ENCODE measurements at places on chromosomes 3 and 15.

- DNase-seq: no peak
Observed at GRCh38 chr3:24433838-24434591, 60.6 kb downstream of the THRB start.

DNA sequence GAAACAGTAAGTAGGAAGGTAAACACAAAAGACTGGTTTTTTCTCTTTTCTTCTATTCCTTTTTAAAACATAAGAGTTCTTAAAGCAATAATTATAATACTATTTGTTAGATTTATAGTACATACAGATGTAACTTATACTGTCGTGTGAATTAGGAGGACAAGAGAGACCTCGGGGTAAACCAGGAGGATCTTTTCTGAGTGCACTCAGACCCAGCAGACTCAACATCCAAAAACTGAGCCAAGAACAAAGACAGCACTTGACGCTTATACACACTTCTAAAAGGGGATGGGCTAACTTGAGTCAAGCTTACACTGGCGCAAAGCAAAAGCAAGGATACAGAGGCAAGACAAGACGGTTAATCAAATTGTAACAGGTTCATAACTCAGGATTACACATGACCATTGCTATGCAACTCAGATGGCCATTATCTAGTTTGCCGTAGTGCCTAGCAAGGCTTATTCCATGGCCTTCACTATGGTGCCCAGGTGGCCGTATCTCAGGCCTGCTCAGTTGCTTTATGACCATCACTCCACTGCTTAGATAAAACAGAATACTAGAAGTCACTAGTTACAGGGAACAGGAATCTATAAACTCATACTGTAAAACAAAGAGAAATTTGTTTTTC lies 18.6 kb downstream of the MTHFS start:
- no peak for DNase-seq

DNA sequence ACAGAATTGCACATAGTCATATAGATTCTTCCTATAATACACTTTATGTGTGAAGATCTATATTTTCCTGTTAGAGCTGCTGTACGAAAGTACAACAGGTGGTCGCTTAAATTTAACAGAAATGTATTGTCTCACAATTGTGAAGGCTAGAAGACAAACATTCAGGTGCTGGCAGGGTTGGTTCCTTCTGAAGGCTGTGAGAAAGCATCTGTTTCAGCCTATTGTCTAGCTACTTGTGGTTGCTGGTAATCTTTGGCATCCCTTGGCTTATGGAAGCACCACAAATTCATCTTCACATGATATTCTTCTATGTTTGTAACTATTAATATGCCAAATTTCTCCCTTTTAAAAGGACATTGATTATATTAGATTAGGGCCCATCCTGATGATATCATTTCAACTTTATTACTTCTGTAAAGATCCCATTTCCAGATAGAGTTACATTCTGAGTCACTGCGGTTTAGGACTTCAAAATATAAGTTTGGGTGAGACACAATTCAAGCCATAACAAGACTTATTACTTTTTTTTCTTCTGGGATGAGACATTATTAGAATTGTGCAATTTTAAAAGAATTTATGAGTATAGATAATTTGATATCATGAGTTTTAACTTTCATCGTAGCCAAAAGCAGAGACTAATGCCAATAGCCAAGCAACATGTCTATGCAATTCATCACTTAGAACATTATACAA lies 248.1 kb upstream of the BCHE start:
- DNase-seq: no peak

- DNase-seq: no peak
Observed at GRCh38 chr15:43168192-43169107, 16.8 kb upstream of the CCNDBP1 start.

DNA sequence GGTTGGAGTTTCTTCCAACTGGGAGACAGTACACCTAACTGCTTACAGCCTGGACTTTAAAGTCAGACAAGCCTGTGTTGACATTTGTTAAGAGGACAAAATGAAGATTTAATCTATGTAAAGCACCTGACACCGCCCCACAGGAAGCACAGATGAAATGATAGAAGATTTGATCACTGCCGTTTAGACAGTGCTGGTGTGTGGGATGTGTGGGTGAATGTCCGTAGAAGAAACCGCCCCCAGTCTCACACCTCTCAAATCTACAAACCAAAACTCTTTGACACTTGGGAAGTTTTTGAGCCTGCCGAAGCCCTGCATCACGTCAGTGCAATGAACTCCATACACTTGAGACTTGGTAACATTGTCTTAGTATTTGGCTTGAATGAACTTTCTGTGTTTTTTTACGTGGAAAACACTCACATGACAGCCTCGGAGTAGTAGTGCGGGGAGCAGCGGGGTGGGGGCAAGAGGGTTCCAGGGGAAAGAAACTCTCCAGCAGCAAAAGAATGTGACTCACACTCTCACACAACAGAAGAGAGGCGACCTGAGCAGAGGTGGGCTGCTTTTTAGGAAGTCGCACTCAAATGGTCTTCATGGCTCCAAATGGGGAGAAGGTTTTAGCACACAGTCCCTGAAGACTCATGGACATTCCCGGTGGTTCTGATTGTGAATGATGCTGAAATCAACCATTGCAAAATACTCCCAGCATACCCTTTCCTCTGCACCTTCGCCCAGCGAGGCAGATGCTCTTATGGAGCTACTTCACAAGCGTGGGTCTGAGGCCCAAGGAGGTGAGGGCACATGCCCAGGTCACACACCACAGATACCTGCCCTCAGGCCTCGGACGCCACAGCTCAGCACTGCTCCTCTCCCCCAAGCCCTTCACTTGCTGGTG lies 79.2 kb downstream of the SRGAP3 start:
- no peak for DNase-seq

- DNase-seq: no peak
Observed at GRCh38 chr3:17035966-17036365, 151.2 kb downstream of the PLCL2 start.

DNA sequence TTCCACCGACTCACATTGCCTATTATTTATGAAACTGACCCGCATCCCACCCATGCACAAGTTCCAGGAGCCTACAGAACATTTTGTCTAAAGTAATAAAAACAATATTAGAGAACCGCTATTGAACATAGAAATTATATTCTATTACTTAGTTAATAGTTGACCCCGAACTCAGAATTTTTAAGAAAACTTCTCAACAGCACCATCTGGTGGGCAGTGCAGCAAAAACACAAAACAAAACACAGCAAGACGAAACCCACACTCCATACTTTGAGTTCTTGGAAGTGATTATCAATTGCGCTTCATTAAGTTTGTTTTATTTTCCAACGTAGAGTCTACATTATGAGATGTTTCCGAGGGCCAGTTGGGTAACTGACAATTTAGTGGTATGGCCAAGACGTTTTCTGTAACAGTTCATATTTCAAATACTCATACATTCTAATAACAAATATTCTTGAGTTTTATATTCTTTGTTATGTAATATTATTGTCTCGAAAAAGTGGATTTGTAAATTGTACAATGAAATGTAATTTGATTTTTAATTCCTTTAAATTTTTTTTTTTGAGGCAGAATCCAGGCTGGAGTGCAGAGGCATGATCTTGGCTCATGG lies 24.0 kb upstream of the C3orf70 start:
- peak; percentile 30 for DNase-seq

DNA sequence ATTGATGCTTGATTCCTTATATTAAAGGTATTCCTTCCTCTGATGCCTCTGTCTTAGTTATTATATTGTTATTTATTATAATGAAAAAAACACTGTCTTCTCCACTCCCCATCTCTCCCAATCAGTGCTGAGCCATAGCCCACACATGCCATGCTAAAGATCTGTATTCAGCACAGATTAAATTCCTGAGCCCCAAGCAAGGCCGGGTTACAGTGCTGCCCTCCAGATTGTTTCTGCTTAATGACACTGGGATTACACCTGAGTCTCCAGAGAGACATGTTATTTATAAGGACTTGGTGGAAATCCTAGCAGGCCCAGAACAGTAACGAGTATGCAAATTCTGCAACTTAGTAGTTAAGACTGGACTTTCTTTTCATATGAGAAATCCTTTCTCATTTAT lies 305.9 kb upstream of the UMPS start:
- no peak for DNase-seq

DNA sequence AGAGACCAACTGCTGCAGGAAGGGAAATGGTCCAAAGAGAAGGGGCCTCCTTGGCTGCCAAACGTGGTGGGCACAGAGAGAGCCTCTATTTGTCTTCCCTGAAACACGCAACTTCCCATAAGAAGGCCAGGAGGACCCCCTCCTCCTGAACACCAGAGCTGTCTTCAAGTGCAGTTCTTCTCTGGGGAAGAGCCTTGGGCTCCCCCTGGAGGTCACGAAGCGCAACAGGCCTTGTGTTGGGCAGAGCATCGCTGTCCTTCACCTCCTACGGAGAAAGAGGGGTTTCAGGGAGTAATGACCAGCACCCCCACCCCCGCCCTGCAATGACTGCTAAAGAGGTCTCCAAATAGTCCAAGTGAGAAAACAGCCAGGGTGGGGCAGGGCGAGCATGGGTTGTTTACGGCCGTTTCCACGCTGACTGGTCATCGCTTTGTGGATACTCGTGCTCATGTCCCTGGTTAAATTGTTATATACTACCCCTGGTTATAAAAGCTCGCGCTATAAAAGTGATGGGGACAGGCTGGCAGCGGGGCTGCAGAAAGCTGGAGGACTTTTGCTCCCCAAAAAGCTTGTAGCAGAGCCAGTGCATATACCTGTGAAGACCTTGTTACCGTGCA lies 397.5 kb upstream of the ATP10A start:
- DNase-seq: peak; percentile 38

- no peak for DNase-seq
Observed at GRCh38 chr15:52105846-52106245, 6.7 kb downstream of the BCL2L10 start.

DNA sequence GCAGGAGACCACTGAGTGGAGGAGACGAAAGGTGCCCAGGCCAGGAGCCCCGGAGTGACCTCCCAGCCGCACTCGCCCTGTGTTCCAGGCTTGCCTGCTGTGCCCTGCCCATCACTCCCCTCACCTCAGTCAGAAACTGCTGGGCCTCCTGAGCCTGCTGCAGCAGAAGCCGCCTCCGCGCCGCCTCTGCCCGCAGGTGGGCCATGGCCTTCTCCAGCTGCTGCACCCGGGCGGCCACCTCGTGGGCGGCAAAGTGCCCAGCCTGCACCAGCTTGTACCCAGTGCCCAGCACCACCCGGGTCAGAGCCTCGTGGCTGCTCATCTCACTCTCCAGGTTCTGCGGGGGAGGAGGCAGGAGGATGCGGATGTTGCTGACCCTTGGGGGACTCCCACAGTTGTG lies 17.6 kb downstream of the PLA2G4B start:
- DNase-seq: no peak

- peak; percentile 91 for DNase-seq
Observed at GRCh38 chr3:195909644-195910498, 1.5 kb upstream of the TNK2 start.

Data from stimulated activated naive CD8-positive, alpha-beta T cell treated with anti-CD3 and anti-CD28 coated beads, Interleukin-15, Interleukin-2, amounts not matched to agents 100 U/mL and 50 U/mL, for 24 hours (primary cell).